ENCODE measurements at places on chromosomes 7 and 10. TPM values are rescaled to one million over a fixed set of nuclear protein-coding genes. Genes with fewer than 3 reads are reported as not detected.
A peak's percentile ranks its signal among the peaks of the same experiment; 100 is the strongest.

The PLAC9 gene
- not detected for total RNA-seq

GRCh38 chr7:151818674-151819519 lies 58.0 kb downstream of the PRKAG2 start:
- no peak for DNase-seq

The TET1 gene
- 4.3 TPM for total RNA-seq

- DNase-seq: no peak
Observed at GRCh38 chr10:76172020-76172419, 740.6 kb downstream of the LRMDA start.

- DNase-seq: no peak
Observed at GRCh38 chr7:144137501-144137900, 14.5 kb downstream of the OR2A14 start.

DNA sequence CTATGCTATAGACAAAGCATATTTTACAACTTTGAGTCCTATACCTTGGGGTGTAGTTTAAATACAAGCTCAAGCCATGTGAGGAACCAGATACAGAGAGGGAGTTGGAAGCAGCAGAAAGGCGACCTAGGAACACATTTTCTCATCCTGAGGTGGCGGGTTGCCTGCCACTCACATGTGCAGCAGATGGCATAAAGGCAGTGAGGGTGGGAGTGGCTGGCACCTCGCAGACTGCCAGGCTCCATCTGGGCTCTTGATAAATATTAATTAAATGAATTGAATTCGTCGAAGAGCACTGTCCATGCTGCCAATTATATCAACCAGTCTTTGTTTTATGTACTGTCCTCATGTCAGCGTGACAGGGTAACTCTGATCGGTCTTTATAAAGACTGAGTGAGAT lies 79.0 kb upstream of the SEMA3C start:
- no peak for DNase-seq

DNA sequence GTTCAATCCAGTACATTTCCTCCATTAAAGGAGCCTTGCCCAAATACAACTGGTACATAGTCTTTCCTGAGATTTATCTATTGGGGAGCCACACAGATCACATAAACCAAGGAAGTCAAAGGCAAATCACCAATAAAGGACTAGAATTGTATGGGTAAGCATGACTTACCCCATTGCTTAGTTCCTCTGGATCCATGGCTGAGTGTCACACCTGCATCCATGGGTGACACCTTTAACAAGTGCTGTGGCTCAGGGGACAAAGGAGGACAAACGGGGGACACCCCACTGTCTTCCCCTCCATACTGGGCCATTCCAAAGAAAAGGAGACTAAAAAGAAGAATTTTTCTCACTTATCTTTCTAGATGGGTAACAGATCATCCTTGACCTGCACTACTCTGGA lies 30.4 kb downstream of the ZNF92 start:
- DNase-seq: no peak

GRCh38 chr10:6218692-6219493 lies 16.2 kb downstream of the PFKFB3 start:
- DNase-seq: no peak

DNA sequence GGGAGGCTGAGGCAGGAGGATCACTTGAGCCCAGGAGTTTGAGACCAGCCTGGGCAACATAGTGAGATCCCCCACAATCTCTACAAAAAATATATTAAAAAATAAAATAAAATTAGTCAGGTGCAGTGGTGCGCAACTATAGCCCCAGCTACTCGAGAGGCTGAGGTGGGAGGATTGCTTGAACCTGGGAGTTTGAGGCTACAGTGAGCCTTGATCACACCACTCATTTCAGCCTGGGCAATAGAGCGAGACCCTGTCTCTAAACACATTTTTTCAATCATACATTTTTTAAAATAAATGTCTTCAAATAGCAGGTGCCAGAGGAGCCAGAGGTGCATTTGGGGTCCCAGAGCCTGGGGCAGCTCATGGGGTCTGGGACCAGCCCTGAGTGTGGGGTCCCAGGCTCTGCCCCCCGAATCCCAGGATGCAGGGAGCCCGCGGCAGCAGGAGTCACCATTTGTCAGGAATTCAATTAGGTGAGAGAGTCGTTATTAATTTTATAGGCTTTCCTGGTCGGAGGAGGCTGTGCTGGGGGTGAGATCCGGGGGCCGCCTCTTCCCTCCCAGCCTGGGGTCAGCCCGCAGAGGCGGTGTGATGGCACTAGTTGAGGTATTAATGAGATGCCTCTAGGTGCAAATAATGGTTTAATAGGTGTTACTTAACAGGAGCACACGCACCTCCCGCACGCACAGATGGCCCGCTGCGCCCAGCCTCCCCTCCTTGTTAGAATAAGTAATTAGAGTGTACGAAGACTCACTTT lies 78.3 kb downstream of the MICALL2 start:
- DNase-seq: no peak

The IPMK gene
- 4.2 TPM for total RNA-seq

- no peak for DNase-seq
Observed at GRCh38 chr7:24659505-24659904, 86.3 kb downstream of the PALS2 start.

DNA sequence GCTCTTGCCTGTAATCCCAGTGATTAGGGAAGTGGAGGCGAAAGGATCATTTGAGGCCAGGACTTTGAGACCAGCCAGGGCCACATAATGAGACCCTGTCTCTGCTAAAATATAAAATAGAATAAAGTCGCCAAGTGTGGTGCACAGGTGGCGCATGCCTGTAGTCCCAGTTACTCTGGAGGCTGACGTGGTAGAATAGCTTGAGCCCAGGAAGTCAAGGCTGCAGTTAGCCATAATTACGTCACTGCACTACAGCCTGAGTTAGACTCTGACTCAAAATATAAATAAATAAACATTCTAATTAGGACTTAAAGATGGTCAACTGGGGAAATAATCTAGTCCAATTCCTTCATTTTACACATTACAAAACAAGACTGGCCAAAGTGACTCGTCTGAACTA lies 768 bp downstream of the CHCHD2 start:
- peak; percentile 21 for DNase-seq

GRCh38 chr10:95982200-95982599 lies 61.2 kb upstream of the CCNJ start:
- no peak for DNase-seq

DNA sequence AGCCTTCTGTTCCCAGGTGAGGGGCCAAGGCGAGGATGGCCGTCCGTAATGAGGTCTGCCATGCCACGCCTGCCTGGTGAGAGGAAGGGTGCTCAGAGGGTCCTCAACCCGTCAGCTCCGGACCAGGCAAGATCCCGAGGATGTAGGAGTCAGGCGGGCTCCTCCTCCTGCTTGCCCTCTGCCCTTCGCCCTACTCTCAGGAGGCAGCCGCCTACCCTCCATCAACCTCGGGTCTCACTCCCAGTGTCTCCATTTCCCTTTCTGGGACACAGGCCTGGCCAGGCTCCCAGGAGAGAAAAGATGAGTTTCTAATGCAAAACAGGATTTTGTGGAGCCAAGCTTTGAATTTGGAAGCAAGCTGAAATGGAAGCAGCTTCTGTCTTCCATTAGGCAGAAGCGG lies 184.0 kb downstream of the PTPN20 start:
- no peak for DNase-seq

DNA sequence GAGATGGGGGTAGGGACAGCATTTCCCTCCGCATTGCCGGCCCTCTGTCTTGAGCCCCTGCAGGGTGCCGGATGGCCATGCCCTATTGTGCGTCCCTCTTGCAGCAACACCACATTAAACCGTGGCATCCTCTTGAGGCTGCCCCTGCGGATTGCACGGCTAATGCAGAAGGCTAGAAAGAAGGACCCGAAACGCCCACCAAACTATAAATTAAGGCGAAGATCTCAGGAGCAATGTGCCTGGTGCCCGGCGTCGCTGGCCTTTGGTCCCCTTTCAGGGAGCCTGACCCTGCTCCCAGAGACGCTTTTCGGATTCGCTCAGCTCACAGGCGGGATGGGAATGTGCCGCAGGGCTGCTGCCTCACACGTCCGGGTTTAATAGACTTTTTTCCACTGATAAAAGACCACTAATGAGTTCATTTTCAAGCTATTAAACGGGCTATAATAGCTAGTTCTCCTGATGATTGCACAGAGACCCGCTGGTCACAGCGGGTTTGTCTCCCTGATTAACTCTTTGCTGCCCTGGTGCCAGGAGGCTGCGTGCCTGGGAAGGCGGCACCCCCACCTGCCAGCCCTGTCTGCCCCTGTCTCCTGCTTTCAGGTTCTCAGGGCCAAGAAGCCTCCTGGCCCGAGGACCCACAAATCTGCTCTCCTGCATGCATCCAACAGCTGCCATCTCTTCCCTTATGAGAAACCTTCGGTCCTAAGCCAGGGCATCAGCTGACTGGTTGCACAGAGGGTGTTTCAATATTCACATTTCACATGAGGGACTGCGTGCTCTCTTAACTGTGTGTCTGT lies 128.3 kb downstream of the ADARB2 start:
- no peak for DNase-seq

- no peak for DNase-seq
Observed at GRCh38 chr7:108604307-108605077, 34.8 kb downstream of the DNAJB9 start.

DNA sequence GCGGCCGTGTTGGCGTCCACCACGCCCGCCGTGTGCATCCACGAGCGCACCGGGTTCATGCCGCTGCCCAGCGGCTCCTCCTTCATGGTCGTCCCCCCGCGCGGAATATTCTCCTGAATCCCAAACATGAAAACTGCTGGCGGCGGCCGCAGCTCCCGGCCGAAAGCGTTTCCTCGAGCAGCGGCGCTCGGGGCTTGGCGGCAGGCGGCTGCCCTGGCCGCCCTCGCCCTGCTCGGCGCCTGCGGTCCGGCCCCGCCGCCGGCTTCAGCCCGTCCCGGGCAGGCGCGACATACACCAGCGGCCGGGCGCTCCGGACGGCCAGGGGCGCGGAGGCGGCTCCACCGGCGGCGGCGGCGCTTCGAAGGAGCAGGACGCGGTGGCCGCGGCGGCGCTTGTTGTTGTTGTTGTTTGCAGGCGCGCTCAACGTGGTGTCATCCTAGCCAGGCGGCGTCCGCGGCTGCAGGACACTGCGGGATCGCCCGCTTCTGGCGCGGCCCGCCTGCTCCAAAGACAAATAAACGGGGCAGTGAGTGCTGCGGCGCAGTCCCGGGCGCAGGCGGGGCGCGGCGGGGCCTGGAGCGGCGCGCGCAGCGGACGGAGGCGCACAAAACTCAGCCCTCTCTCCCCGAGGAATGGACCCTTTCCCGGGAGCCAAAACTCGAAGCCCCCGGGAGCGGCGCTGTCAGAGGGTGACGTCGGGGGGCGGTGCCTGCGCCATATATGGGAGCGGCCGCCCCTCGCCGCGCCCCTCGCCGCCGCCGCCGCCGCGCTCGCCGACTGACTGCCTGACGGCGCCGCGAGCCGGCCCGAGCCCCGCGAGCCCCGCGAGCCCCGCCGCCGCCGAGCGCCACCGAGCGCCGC lies at the start of gene EBF3:
TSS of gene EBF3 (minus strand) at position 634 of the 861 bp plus-strand sequence. CDS start at position 128, 506 bp downstream.
- DNase-seq: peak; percentile 49

DNA sequence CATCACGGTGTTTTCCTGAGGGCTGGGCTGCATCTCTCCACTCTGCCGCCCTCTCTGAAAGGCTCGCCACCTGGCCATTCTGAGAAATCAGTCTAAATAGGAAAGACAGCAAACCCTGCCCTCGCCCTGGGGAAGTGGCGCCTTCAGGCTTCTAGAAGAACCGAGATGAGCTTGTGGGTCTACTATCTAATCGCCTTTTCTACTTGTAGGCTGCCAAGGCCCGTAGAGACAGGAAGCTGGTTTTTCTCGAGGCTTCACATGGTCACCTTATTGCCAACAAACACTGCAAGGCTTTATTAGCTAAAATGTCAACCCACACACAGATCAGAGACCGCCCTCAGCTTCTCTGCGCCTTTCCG lies 21.4 kb downstream of the LAT2 start:
- DNase-seq: no peak

DNA sequence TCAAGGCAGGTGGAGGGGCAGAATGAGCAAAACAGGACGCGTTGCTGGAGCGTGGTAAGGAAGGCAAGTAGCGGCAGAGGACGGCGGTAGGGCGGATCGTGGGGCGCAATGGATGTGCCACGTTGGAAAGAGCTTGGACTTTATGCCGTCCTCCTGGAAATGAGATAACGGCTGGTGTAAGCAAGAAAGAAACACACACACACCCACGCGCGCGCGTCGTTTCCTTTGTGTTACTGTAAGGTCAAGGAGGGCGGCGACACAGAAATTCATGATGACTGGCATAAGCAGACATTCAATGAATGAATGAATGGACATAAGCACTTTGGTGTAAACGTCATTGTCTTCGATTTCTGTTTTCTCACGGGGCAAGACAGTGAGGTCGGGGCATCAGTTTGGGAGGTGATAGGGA lies 683 bp upstream of the ENTPD7 start:
- DNase-seq: peak; percentile 54

GRCh38 chr10:110415809-110416208 lies 81.9 kb upstream of the DUSP5 start:
- no peak for DNase-seq

DNA sequence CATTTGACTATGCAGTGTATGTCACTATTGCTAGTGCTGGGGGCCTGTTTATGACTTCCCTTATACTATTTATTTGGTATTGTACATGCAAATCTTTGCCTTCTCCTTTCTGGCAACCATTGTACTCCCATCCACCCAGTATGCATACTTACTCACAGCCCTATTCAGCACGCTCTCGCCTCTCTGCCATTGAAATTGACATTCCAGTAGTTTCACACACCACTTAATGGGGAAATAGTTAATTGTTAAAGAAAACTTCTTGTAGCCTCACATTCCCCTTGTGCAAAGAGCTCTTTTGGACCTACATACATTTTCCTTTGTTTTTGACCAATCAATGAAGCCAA lies 9.9 kb downstream of the CLDN12 start:
- DNase-seq: no peak

DNA sequence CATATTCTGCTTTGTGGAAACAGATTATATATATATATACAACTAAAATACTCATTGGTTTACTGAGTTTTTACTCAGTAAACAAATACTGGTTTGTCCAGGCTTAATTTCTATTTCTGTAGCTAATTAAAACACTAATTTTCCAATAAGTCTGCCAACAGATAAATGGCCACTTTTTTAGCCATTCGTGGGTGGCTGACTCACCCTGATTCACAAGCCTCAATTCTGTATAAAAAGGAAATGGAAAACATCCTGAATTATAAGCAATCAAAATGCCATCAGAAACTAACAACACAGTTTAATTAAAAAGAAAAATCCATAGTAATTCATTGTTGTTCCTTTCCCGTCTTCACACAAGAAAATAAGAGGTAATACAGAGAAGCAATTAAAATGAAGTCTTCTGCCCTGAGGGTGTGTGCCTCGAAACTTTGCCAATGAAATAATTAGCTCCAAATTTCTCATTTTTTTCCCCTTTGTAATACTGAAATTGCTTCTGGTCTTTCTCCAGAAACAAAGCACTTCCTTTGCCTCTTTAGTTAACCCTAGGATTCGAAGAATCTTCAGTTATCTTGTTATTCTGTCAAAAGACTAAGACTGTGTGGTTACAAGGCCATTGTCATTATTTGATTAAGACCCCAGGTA lies 118.7 kb upstream of the PTN start:
- DNase-seq: no peak

DNA sequence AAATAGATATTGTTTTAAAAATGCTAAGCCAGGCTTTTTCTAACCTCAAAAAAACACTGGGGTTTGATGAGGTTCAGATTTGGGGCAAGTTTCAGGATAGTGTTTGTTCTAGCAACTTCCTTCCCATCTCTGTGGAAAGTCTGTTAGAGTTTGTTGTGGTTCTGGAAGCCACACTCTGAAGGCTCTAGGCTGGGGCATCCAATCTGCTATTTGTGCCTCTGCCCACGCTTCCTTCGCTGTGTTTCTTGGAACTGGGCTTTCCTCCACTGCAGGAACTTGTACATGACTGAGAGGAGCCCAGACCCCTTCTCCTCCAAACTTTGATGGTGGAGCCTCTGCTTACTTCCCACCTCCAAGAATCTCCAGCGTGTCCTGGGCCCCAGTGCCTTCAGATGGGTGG lies 108.5 kb upstream of the SLC25A13 start:
- DNase-seq: no peak
